Keratinocyte (primary cell): ENCODE measurements at places on chromosomes 5 and 9.

GRCh38 chr9:135566552-135566951, 5.0 kb downstream of the PAEP start:
- DNase-seq = no peak

DNA sequence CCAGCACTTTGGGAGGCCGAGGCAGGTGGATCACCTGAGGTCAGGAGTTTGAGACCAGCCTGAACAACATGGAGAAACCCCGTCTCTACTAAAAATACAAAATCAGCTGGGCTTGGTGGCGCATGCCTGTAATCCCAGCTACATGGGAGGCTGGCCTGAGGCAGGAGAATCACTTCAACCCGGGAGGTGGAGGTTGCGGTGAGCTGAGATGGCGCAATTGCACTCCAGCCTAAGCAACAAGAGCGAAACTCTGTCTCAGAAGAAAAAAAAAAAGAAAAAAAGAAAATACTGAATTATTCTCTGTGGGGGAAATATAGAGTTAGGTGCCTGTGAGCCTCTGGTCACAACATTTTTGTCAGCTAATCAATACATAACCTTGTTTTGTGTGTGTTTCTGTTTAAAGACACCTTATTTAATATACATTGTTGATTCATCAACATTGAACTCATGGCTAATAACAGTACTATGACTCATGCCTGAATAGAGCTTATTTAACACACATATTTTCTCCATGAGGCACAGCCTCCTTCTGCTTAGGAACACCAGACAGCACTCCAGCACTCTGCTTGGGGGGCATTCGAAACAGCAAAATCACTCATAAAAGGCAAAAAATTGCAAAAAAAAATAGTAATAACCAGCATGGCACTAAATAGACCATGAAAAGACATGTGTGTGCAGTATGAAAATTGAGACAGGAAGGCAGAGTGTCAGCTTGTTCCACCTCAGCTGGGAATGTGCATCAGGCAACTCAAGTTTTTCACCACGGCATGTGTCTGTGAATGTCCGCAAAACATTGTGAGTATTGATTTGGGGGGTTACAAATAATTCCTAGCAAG, at the start of gene IL31RA:
IL31RA (plus strand) TSS at position 519 of the 836 bp plus-strand sequence; CDS start at position 733, 214 bp downstream.
- peak; percentile 44 for DNase-seq

GRCh38 chr9:23290973-23291372, 535.1 kb downstream of the ELAVL2 start:
- no peak for DNase-seq

DNA sequence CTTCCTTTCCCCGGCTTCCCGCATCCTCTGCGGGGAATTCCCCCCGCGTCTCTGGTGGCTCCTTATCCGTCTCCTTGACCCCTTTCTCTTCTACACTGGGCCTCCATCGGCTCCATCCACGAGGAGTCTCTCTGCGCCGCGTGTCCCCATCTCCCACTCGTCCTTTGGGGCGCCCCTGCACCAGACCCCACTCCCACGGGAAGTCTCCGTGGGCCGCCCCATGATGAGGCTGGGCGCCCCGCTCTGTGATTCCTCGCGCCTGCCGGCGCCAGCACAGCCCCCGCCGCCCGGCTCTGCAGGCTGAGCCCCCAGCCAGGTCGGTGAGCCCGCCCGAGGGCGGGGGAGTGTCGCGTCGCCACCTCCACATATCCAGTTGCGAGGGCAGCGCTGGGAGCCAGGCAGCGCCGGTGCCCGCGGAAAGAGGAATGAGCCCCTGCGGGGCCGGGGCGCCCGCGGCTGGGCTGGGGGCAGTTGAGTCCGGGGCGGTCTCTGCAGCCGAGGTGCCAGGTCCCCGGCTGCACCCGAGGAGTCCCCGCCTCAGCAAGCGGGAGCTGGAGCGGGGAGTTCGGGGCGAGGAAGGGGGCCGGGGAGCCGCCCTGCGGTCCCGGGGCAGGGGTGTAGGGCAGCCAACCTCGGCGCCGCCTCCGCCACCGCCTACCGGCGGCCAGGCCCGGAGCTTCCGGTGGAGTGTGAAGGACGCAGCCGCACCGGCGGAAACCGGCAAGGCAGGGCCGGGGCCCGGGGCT, 2.1 kb upstream of the TRAF1 start:
- DNase-seq = no peak

DNA sequence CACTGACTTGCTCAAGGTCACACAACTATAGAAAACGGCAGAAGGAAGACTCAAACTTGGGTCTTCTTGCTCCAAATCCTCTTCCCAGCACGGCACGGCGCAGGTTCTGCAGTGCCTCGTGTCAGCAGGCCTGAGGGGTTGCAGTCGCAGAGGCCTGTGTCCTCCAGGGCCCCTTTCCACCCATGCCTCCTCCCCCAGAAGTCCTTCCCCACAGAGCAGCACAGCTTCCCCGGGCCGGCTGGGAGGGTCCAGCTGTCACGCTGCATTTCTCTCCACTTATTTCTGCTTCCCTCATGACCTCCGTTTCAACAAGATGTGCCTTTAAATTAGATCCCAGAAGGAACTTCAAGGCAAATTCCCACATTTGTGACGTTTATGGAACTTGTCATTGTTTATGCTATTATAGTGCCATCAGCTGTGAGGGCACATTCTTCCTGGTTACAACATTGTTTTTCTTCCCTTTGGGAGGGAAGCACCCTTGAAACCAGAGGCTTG, 148.4 kb downstream of the C5orf15 start:
- no peak for DNase-seq

GRCh38 chr5:109533751-109534272, 124.0 kb upstream of the PJA2 start:
- DNase-seq = no peak

- no peak for DNase-seq
Observed at GRCh38 chr5:170076211-170076610, 29.5 kb upstream of the FOXI1 start.

GRCh38 chr9:26243029-26243697, 564.9 kb upstream of the TUSC1 start:
- no peak for DNase-seq

GRCh38 chr9:127386249-127386648, 10.7 kb upstream of the SLC2A8 start:
- no peak for DNase-seq

DNA sequence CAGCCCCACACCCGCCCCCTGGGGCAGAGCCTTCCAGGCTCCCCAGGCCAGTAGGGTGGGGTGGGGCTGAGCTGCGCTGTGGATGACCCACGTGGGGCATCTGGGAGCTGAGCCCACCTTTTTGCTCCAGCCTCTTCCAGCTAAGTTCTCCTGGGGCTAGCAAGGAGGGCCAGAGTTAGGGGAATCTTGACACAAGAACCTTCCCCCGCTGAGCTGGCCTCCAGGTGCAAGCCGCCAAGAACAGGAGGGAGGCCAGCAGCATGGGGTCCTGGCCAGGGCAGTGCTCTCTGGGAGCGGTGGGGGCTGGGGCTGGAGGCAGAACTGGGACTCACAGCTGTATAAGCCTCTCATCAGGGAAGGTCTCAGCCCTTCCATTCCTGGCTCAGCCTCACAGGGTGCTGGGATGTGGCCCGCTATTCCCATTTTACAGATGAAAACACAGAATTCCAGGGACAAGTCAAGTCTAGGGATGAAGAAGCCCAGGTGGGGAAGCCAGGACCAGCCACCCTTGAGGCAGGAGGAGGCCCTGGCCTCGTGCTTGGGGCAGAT, 21.5 kb downstream of the SARDH start:
- DNase-seq = no peak

DNA sequence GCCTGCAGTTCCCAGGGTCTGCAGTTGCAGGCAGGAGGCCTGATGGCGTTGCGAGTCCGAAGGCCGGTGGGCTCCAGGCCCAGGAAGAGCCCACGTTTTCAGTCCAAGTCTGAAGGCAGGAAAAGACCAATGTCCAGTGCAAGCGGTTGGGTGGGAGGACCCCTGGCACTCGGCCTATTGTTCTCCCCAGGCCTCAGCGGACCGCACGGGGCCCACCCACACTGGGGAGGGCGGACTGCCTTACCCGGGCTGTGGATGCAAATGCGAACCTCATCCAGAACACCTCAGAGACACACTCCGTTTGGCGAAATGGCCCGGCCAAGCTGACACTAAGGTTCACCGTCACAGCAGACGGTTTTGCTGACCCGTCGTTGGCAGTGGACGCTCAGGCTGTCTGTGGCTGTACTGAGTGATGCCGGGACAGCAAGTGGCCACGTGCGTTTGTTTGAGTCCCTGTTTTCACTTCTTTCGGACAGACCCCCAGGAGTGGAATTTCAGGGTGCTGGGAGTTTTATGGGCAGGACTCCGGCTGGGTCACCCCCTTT, 10.2 kb upstream of the SEC16A start:
- DNase-seq = no peak

DNA sequence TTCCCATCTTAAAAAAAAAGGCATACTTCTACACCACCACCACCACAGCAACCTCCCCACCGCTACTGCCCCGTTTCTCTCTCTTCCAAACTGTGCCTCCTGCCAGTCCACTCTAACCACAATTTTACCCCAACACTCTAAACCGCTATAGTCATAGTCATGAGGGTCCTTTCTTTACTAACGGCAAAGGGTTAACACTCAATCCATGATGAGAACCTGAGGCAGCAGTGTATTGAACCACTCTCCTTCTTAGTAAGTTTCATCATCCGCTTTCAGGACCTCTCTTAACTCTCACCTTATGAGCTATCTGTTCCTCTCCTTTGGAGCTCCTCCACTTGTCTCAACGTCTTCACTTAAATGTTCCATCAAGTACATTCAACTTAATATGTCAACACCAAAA, 34.0 kb downstream of the IDNK start:
- no peak for DNase-seq

- DNase-seq = no peak
Observed at GRCh38 chr5:76818844-76819831, at the start of gene F2RL1. TSS of gene F2RL1 (plus strand) at chr5:76819030. CDS start at chr5:76819183, 153 bp downstream.

- no peak for DNase-seq
Observed at GRCh38 chr5:76376866-76377230, 26.2 kb upstream of the IQGAP2 start.

- DNase-seq = no peak
Observed at GRCh38 chr9:87882627-87883026, at the start of gene SPATA31E1. TSS of gene SPATA31E1 (plus strand) at chr9:87882877. CDS start at chr9:87882892, 15 bp downstream.

DNA sequence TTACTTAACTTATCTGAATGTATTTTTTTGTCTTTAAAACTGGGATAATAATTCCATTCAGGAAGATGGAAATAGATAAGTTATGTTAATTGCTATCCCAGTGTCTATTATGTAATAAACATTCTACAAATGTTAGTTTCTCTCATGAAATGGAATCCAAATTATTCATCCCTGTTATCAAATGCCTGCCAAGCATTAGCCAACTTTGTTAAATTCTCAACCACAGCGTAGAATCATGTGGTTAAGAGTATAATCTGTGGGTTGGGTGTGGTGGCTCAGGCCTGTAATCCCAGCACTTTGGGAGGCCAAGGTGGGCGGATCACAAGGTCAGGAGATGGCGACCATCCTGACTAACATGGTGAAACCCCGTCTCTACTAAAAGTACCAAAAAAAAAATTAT, 912.9 kb upstream of the SEMA6A start:
- no peak for DNase-seq

DNA sequence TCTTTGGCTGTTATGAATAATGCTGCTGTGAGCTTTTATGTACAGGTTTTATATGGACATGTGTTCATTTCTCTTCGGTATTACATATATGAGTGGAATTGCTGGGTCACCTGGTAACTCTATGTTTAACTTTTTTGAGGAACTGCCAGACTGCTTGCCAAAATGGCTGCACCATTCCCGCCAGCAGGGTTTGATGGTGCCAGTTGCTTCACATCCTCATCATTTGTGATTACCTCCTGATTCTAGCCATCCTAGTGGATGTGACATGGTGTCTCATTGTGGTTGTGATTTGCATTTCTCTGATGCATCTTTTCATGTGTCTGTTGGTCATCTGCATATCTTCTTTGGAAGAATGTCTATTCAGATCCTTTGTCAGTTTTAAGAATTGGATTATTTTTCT, 10.7 kb downstream of the NANS start:
- no peak for DNase-seq

DNA sequence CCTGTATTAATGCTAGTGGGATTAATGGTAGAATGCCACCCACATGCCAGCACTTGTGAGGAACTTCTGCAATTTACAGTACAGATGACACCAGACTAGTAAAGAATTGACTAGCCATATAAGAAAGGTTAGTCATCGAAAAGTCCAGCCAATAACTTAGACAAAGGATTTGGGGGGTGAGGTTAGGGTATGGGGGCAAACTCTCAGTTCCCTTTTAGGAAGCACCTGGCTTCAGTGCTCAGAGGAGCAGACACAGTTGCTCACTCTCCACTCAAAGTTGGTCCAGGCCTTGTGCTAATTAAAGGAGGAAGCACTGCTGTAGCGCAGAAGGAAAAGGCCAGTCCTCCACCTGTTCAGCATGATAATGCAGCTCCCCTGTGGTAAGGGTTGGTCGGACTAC, 25.2 kb downstream of the TGFBR1 start:
- no peak for DNase-seq

GRCh38 chr9:114988962-114989599, 58.7 kb upstream of the TNFSF8 start:
- no peak for DNase-seq

DNA sequence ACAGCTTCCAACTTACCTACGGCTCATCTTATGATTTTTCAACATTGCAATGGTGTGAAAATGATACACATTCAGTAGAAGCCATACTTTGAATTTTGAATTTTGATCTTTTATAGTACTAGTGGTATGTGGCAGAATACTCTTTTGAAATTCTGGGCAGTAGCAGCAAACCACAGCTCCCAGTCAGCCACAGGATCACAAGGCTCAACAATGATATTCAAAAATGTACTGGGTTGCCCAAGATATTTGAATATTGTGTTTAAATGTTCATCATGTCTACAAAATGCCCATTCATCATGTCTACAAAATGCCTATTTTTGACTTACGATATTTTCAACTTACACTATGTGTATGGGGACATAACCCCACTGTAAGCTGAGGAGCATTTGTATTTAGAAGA, 81.3 kb upstream of the PRR16 start:
- no peak for DNase-seq
